ENCODE measurements at places on chromosomes 7 and 10.
A peak's percentile ranks its signal among the peaks of the same experiment; 100 is the strongest.

DNA sequence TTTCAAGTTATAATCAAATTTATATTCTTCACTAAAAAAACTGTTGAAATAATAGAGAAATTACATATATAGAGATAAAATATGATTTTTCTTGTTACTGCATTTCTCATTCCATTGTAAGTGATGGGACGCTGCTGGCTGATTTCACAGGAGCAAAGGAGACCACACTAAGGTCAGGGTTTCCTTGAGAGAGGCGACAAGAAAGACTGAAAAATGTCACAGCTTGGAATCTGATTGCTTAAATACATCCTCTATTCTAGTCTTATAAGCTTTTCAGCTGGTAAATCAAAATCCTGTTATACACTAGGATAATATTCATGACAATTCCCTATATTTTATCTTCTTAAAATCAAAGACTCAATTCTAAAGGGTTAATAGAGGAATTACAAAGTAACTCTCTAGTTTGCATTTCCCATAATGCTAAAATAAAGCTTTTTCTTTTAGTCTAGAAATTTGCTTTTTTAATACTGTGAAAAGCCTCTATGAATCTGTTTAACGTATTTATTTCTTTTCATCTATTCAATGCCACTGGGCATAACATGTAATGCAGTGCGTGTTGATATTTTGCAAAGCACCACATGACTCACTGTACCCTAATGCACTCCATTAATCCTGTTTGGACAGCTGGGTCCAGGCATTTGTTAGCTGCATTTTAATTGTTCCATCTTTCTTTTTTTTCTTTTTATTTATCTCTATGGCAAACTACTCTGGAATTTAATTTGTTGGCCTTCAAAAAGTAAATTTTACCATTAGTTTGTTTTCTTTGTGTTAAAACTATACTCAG, 81.7 kb downstream of the RNF32 start:
- no peak for DNase-seq

DNA sequence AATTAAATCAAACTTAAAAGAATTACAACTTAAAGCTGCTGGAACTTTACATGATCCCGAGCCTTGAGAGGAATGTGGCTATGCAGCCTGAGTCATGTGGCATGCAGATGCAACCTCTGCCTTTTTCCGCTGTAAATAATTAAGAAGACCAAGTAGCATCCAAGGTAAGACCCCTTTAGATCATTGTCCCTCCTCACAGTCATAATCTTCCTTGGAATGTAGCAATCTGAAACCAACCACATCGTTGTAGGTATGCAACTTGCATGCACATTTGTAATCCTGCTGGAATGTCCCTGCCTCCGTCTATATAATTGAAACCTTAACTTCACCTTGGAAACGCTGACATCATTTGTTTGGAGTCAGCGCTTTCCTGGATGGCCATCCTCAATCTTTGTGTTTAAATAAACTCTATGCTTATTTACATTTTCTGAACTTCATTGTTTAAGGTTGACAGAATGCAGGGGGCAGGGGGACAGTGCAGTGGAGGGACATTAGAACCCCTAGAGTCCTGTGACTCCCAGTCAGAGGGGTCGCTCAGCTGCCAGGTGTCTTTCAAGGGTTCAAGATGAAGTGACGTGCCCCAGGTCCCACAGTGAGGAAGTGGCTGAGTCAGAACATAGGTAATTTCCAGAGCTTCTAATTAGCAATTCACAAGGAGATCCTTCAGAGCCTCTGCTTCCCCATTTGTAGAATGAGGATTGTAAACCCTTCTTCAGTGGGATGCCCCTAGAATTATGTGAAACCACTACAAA, 110.7 kb downstream of the RALA start:
- DNase-seq: peak; percentile 37

- DNase-seq: no peak
Observed at GRCh38 chr7:141042222-141043193, 27.8 kb upstream of the MRPS33 start.

DNA sequence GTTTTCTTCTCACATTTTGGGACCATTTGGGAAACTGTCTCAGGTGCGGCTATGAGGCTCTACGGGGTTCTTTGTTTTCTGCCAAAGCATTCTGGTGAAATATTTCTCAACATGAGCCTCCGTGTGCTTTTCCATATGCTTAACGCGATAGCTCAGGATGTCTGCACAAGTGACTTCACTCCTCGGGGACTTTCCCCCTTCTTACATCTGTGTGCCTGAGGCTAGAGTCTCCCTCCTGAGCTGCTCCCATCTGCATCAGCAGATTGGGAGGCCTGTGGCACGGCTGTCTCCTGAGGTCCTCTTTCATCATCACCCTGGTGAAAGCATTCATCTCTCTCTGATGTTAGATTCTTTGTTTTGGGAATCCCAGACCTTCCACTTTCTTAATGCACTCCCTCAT, 1190.9 kb downstream of the TYW1 start:
- no peak for DNase-seq

- DNase-seq: no peak
Observed at GRCh38 chr10:20454331-20454730, 442.8 kb downstream of the NEBL start.

- DNase-seq: peak; percentile 42
Observed at GRCh38 chr10:46229144-46229563, 57.6 kb upstream of the ANTXRL start.

GRCh38 chr7:116583653-116584052, 58.8 kb downstream of the CAV1 start:
- peak; percentile 12 for DNase-seq

GRCh38 chr7:30201161-30201666, 66.4 kb downstream of the MTURN start:
- no peak for DNase-seq

DNA sequence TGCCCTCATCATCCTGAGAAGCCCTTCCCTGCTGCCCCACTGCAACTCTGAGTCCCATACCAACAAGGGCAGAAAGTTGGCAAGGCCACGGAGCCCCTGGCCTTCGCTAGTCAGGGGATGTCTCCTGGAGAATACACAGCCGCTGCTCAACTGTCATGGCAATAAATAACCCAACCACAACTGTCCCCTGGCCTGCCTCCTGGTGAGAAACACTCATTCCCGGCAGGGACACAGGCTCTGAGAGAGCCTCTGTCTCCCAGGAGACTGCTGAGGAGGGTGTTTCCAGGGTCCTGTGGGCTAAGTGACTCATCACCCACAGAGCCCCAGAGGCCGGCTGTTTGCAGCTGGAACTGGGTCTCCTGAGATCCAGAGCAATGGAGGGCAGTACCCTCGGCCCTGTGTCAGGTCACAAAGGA, 354.1 kb downstream of the TNS3 start:
- DNase-seq: no peak

DNA sequence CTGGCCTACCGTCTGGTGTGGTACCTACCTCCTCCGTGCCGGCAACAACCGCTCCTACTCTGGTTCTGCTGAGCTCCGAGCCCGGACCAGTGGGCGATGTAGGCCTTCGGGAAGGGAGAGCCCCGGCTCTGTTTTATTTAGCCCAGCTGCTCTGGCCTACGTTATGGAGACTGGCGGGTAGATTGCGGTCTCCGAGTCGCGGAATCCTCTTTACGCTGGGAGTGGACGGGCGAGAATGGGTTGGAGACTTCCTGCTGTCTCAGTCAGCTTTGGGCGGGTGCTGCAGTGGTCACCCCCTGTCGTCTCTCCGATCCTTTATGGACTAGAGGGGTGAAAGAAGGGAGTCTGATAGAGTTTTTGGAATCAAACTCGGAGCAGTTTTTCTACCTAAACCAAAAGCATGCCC, 406 bp downstream of the CBLL1 start:
- no peak for DNase-seq

GRCh38 chr7:140657891-140658290, 14.9 kb upstream of the ADCK2 start:
- no peak for DNase-seq

- DNase-seq: no peak
Observed at GRCh38 chr10:118041316-118041715, 5.4 kb downstream of the RAB11FIP2 start.

- DNase-seq: no peak
Observed at GRCh38 chr7:13912715-13913278, 76.7 kb downstream of the ETV1 start.

DNA sequence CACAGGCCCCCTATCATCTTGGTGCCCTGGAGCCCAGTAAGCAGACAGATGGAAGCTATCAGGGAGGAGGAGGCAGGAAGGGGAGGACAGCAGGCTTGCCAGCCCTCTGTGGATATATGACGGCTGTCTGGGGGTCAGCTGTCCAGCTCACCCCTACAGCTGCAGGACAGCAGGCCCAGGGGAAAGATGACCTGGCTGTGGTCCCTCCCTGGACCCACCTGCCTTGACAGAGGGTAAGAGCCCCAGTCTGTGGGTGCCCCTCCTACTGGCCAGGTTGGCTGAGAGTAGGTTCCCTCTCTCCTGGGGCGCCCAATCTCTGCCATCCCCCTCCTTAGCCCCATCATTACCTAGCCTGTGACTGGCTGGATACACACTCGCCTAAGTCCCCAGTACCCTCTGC, 62.5 kb downstream of the C10orf143 start:
- DNase-seq: no peak

DNA sequence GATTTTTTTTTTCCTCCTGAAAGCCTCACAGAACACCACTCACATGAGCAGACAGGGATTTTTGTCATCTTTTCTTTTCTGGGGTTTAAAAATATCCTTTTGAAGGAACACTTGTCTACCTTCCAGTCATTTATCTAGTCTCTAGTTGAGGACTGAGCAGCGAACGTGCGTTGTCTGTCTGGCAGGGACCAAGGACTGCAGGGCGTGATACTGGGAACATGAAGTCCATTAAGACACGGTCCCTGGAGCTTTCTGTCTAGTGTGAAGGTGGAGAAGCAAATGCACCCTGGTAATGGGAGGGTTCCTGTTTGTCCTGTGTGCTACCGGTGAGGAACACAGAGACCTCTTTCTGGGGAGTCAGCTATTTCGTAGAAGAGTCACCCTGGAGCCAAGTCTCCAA, 207.4 kb downstream of the TMEM178B start:
- no peak for DNase-seq

- no peak for DNase-seq
Observed at GRCh38 chr10:133061296-133062038, 26.3 kb upstream of the ADGRA1 start.

DNA sequence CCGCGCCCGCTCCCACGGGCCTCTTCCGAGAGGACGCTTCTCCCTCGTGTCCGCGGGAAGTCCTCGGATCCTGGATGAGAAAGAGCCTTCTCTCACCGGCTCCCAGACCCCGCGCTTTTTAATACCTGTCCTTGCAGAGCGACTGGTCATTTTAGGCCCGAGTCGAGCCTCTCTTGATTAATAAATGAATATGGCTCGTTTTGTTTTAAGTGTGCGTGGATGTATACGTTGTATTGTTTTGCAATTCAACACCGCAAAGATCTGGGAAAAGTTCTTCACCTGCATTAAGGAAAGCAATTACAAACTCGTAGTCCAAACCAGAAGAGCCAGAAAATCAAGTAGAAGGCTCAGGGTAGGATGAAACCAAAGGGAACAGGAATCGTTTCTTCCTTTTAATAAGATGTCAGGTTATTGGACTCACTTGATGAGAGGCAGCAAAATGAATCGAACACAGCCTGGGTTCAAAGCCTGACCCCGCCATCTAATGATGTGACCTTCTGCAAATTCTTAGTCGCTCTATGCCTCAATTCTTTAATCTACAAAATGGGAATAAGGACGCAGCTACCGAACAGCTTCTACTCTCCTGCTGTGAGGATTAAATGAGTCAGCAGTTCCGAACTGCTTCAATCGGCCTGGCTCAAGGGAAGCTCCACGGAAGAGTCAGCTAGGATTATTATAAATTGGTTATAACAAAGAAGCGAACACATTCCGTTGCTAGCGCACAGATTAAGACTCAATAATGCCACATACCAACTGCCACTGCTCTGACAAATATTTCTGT, 277.8 kb upstream of the NEBL start:
- no peak for DNase-seq

GRCh38 chr10:47031901-47032465, 120.8 kb downstream of the PTPN20 start:
- no peak for DNase-seq

- DNase-seq: no peak
Observed at GRCh38 chr7:152884321-152884720, 124.8 kb downstream of the ACTR3B start.

- no peak for DNase-seq
Observed at GRCh38 chr10:129344731-129345355, 122.2 kb upstream of the MGMT start.

GRCh38 chr10:68301301-68301700, 30.6 kb upstream of the HNRNPH3 start:
- DNase-seq: no peak

DNA sequence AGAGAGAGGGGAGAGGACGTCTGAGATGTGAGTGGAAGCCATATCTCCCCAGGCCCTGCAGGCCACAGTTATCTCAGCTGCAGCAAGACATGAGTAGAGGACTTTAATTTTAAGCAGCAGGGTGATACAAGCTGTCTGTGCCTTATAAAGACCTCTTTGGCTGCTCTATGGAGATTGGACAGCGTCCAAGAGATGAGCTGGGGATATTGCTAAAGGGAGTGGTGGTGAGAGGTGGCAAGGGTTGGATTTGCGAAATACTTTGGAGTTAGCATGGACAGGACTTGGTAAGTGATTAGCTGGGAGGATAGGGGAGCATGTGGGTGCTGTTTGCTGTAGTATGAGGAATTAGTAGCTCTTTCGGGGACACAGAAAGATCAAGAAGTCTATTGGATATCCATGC, 191.8 kb downstream of the CACNB2 start:
- no peak for DNase-seq

DNA sequence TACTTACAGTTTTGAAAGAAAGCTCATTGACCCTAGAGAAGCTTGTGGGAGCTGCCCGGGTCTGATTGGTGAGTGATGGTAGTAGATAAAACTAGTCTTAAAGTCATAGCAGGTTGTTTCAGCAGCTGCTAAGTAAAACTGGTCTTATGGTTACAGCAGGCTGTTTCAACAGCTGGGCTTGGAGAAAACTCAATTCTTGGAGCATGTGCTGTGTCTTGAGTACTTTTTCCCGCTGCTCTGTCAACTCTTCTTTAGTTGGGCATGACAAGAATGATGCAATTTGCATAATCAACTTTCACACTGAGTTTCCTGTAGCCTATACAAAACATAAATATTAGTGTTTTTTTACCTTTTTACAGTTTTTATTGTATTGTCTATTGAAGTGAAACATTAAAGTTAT, 707.9 kb downstream of the AUTS2 start:
- no peak for DNase-seq

GRCh38 chr7:147151661-147152060, 1035.1 kb downstream of the CNTNAP2 start:
- no peak for DNase-seq

DNA sequence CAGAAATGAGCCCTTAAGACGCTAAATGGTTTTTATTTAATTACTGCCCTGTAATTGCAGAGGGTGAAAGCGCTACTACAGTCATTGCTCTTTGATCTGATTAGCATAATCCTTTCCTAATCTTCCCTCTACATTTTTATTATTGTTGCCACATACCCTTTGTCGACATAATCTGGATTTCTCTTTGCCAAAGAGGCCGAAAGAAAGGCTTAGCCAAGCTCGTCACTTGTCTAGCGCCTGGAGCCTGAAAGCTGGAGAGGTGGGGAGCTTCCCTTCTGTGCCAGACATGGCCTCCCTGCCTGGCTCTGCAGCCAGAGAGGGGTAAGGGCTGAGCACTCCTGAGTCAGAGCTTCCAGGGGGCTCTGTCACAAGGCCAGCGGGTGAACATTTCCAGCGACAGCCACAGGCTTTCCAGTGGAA, 145.9 kb downstream of the PRKAG2 start:
- DNase-seq: no peak

Data from CD4-positive, alpha-beta T cell treated with Interleukin-10 for 1 hour (primary cell).